ENCODE measurements at places on chromosomes 1 and 21.

GRCh38 chr21:39430457-39430856 lies 15.1 kb downstream of the LCA5L start:
- DNase-seq = no peak

GRCh38 chr1:242467556-242468145 lies 56.8 kb downstream of the PLD5 start:
- peak; percentile 25 for DNase-seq

DNA sequence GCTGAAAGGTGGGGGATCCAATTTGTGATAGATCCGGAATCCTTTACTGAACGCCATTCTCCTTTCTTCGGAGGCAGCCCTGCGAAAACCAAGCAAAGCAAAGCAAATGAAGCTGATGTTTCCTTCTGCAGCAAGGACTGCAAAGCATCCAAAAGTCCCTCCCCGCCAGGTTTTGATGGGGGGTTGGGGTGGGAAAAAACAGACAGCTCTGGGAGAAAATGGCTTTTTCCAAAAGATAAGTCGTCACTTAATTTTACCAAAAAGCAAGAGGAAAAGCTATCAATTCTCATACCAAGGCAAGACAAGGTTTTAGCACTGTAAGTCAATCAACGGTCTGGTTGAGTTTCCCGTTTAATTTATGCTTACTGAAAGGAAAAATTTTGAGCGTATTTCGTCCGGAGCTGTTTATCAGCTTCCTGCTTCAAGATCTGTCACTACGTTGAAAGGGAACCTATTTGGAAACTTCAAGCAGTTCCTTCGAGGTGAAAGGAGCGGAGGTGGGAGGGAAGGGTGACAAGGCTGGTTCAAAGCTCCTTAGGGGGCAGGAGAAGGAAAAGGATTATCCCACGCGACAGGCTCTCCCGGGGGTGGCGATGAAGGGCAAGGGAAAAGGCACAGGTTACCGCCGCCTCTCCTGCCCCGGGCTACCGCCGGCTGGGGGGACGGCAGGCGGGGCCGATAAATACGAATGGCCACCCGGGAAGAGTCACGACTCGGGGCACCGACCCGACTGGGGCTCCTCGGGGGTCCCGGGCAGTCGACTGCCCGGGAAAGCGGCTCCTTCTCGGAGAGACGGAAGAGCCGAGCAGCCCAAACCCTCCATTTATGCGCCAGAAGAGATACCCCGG lies 750 bp downstream of the SYNJ1 start:
- no peak for DNase-seq

- no peak for DNase-seq
Measured at GRCh38 chr1:32870615-32871363, at the start of gene FNDC5. TSS of gene FNDC5 (minus strand) at chr1:32870912.

GRCh38 chr1:246107516-246108277 lies 399.4 kb downstream of the SMYD3 start:
- no peak for DNase-seq

GRCh38 chr1:14535619-14536355 lies 62.7 kb upstream of the KAZN start:
- DNase-seq = no peak

DNA sequence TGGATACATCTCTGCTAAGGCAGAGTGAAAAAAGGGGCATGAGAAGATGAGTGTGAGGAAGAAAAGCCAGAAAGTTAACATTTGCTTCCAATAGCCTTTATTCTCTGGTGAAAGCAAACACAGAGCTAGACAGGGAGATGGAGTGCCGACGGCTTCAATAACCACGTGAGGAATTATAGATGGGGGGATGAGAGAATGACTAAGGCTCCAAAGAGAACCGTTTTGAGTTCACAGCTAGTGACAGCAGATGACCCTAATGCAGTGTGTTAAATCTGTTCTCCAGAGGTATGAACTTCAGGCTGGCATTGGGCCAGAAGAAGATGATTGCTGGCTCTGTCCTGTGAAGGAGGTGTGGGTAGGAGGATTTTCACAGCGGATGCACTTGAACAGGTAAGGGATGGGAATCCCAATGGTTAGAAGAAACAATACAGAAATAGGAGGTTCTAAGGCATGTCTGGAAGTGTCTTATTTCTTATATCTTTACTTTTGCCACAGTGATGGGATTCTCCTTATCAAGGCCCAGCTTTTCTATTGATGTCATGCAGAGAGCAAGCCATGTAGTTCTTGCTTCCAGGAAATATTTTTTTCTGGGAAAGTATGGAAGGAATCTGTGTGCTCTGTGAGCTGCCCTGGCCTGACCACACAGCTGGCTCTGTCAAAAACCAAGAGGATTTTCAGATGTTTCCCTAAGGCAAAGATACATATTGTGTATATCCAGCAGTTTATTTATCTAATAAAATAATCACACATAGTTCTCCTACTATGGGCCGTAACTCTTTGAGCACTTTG lies 573.8 kb downstream of the LTN1 start:
- DNase-seq = peak; percentile 72

DNA sequence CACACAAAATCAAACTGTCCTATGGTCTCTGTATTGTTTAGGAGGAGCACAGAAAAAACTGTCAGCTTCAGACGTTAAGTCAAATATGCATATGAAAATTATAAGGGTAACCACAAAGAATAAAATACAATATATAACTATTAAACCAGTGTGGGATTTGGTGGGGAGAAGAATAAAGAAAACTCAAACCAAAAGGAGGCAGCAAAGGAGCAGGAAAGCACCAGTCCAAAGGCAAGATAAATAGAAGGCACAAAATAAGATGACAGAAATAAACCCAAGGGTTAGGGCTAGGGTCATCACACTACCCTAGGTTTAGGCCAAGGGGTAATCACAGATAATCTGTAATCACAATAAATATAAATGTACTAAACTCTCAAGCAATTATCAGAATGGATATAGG lies 32.8 kb downstream of the DLGAP3 start:
- no peak for DNase-seq

GRCh38 chr1:164735315-164736052 lies 176.5 kb downstream of the PBX1 start:
- DNase-seq = no peak

DNA sequence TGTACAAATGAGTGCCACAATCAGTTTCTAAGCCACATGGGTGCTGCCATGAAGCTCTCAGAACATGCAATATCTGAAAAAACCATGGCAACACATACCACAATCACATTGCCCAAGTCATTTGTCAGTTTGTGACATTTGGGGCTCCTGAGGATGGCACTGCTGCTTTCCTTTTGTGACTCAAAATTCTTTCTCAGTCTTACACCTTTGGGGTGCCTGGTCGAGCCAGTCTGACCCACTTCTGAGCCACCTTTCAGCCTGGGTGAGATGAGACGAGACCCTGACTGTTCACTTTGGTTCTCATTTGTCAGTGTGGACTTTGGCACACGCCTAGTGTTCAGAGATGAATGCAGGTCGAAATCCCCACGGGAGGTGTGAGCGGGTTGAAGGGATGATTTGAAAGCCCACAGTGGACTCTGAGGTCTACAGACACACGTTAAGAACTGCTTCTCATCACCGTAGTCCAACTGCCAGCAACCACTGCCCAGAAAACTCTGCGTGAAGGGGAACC lies 8.0 kb downstream of the BATF3 start:
- no peak for DNase-seq

GRCh38 chr1:165403835-165404482 lies 41.0 kb downstream of the RXRG start:
- no peak for DNase-seq

DNA sequence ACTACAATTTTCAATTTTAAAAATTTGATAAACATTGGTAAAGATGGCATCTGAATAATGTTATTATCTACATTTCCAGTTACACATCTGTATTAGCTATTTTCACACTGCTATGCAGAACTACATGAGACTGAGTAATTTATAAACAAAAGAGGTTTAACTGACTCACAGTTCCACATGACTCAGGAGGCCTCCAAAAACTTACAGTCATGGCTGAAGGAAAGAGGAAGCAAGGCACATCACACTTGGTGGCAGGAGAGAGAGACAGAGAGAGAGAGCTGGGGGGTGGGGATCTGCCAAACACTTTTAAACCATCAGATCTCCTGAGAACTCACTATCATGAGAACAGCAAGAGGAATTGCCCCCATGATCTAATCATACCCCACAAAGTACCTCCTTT lies 850.0 kb downstream of the LTN1 start:
- DNase-seq = peak; percentile 54

GRCh38 chr1:181089676-181090544 lies 1.4 kb downstream of the IER5 start:
- DNase-seq = peak; percentile 78

DNA sequence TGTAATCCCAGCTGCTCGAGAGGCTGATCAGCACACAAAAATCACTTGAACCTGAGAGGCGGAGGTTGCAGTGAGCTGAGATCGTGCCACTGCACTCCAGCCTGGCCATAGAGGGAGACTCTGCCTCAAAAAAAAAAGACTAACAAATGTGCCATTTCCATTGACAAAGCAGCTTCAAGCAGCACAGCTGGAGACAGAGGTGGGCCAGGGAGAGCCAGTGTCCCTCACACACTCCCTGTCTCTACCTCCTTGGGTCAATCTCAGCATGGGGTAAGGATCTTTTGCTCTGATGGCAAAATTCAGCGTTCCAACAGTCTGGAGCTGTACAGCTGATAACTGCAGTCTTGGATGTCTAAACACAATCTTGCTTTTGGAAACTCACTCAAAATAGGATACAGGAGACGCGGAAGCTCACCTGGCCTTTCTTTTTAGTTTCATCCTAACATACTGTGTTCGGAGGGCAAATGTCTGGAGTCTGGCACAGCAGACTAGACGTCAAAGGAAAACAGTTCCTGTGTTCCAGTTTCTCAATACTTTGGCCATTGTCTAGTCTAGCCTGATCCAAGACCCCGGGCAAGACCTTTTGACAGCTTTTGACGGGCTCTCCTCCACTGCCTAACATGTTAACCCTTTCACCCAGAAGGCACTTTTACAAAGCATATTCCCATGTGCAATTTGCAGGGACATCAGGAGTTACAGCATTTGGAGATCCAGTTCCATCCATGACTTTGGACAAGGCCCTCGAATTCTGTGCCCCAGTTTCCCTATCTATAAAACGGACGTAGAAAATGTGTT lies 2.9 kb downstream of the RCC2 start:
- DNase-seq = no peak

DNA sequence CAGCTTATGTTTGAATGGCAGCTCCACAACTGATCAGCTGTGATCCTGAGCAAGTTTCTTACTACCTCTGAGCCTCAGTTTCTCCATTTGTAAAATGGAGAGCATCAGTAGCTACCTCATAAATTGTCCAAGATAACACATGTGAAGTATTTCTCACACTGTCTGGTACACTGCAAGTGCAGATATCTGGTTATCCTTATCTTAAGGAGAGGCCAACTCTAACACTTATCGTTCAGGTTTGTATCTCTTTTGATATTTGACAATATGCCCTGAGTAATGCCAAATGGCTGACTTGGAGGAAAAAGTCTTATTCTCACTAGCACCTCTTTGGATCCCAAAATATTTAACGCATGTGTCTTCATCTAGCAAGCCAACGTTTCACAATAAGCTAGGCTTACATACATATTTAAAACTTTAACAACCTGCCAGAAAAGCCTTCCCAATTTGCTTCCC lies 2.7 kb downstream of the CSRP1 start:
- peak; percentile 77 for DNase-seq

DNA sequence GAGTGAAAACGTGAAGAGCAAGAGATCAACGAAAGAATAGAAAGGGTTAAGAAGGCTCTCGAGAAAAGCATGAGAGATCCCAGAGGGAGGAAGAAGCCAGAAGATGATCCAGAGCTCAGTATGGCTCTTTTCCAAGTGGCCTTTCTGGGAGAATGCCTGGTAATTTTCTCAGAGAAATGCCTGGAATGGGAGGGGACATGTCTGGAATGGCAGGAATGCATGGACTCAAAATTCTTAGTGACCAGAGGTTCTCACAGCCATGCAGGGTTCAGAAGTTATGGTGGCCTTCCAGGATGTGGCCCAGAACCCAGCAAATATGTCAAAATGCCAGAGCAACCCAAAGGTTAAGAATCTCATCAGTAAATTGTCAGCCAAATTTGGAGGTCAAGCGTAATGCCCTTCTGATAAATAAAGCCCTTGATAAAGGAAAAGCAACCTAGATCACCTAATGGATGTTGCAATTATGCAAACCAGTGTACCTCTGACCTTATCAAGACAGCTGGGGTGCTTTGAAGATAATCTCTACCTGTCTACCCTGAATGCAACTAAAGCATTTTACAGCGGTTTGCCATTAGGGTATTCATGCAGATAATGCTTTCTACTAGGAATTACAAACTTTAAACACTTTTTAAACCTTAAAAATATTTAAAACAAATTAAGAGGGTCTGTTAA lies 53.1 kb downstream of the NBPF6 start:
- DNase-seq = peak; percentile 90

- DNase-seq = peak; percentile 37
Measured at GRCh38 chr1:10665930-10666850, 130.3 kb downstream of the CASZ1 start.

DNA sequence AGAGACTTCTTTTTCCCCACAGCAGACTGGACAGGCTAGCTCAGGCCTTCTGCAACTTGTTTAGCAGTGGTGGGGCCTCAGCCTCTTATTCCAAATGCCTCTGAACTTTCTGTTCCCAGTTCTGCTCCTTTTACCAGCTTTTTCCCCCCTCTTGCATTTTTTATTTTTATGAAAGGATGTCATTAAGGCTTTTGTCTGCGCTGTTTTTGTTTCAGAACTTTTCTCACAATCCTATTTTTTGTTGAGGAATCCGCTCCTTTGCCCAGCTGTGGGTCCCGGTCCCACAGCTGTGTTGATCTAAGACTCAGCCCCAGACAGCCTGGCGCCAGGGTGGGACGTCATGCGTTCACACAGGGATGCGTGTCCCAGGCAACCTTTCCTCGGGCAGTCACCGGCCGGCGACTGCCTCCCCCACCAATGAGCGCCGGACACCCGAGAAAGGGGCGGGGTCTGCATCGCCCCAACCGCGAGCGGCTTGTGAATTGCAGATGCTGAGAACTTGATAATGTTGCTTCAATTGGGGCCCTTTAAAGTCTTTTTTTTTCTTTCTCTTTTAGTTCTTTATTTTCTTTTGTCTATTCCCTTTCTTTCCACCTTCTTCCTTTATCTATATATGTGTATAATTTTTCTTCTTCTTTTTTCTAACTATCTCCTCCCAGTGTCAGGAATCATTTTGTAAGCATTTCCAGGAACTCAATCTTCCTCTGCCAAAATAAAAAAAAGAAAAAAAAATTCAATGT lies 3.0 kb upstream of the ID3 start:
- DNase-seq = peak; percentile 96

DNA sequence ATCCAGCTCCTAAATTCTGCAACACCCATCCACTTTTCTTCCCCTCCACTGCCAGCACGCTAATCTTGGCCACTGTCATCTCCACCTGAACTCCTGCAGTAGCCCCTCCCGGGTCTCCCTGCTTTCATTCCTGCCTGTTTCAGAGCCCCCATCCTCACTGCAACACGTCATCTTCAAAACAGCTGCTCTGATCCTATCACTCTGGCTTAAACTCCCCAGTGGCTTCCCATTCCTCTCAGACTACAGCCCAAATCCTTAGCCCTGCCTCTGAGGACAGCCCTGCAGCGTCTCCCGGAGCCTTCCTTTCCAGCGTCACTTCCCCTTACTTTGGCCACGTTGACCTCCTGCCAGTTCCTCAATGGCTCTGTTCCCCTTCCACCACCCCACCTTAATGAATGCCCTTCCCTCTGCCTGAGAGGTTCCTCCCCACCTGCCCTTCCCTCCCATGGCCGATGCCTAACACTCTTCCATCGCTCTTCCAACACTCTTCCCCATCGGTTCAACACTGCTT lies 22.9 kb upstream of the IFNAR2 start:
- DNase-seq = no peak

Measured in NCI-H226 (cell line).